ENCODE measurements at places on chromosomes 4 and X.

GRCh38 chr4:154425514-154425913 lies 66.1 kb downstream of the DCHS2 start:
- DNase-seq, result no peak

- no peak for DNase-seq
These were observed 700 bp downstream of the SLC26A1 start for GRCh38 chr4:992297-993110.

DNA sequence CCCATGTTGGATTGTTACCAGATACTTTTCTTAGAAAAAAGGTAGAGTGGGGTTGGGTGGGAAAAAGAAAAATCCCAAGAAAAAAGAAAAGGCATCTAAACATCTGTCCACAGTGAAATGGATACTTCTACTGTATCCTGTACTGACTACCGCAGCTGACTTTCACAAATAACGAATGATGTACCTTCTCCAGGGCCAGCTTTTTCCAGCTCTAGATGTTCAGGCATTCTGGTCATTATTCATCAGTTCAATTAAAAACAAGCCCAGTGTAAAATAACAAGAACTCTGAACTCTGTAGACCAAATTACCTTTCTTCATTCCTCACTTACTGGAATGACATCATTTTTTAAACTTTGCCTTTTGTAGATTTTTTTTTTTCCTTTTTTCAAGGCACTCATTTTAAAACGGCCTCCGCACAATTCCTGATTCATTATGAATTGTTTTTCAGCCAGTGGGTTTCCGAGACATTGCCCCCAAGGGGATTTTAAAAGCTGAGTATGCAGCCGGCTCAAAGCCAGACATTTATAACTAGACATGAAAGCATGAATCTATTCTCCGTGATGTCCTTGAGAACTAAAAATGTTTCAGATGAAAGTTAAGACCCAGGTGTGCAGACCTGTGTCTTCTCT lies 113.5 kb downstream of the PRKX start:
- no peak for DNase-seq

GRCh38 chr4:23934915-23935314 lies 45.1 kb upstream of the PPARGC1A start:
- no peak for DNase-seq

GRCh38 chr4:100168521-100168920 lies 21.7 kb downstream of the DDIT4L start:
- no peak for DNase-seq

DNA sequence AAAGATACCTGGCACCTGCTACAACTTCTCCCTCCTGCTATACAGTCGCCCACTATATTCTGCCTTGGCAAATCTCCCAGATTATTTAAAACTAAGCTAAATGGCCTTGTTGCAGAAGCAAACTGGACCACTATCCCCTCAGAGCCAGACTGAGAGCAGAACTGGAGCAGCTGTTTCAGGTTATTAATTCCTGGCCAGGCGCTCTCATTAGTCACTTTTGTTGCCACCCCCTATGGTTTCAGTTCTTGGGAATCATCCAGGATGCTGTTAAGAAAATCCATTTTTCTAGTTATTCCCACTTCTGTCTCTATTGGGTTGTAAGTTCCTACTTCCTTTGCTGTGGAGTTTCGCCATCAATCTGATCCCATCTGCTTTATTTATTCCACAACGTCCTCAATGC lies 30.1 kb downstream of the ADGRA3 start:
- no peak for DNase-seq

GRCh38 chr4:130349745-130350144 lies 1253.8 kb downstream of the C4orf33 start:
- no peak for DNase-seq

- no peak for DNase-seq
These were observed 120.9 kb downstream of the CHIC2 start for GRCh38 chr4:53943345-53944085.

DNA sequence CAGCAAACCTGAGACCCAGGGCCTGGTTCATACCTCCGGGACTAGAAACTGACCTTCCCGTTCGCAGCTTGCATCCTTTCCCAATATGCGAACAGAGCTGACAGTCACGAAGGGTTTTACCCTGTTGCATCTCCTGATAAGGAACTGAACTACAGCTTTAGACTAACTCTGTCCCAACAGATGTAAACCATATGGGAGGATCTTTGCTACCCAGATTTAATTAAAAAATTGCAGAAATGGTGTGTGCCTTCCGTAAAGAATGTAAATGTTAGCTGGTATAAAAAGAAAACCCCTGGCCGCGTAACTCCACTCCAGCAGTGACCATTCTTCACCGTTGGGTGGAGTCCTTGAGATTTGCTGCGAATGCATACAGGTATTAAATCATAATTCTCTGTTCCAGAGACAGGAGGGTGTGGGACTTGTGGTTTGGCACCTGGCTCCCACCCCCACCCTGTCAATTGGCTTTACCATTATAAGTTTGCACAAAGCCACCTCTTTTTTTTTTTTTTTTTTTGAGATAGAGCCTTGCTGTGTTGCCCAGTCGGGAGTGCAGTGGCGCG lies 40.6 kb upstream of the SORCS2 start:
- DNase-seq, result no peak

- no peak for DNase-seq
These were observed 46.9 kb upstream of the SLC25A4 start for GRCh38 chr4:185096032-185096653.

DNA sequence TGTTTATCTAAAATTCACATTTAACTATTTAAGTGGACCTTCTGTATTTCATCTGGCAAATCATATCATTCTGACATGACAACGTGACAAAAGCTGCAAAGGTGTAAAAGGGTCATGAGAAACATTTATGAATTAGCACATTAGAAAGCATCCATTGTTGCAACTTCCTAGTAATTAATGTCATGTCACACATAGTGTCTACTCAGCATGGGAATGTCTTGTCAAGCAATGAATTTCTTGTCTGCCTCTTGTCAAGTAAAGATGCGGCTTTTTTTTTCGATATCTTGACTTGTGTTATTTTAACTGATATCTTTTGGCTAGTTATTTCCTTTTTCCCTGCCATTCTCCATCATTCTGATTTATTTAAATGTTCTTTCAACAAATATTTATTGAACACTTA lies 463.5 kb upstream of the CXorf51B start:
- DNase-seq, result no peak

DNA sequence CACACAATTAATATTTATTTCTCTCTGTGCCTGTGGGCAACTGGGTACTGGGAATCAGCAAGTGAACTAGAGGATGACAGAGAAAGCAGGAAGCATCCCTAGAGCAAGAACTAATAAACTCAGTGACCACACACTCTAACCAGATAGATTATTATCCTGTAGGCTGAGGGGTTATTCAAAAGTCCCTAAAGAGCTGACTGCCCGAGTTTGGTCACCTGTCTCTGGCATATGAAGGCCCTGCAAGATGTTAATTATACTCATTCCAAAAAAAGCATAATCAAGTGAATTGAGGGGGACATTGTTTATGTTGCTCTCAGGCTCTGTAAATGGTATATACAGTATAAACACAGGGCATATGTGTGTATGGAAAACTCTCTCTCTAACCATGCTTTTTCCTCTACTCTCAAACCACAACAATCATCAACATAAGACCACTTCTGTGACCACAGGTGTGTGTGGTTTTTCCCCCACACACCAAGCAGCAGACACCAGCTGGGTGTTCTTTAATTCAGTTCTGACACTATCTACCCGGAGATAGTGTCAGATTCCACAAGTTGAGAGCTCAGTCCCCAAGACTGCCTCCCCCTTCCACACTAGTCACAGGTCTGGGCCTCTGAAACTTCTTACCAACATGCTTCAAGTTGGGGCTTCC lies 6.2 kb upstream of the HPSE start:
- no peak for DNase-seq

DNA sequence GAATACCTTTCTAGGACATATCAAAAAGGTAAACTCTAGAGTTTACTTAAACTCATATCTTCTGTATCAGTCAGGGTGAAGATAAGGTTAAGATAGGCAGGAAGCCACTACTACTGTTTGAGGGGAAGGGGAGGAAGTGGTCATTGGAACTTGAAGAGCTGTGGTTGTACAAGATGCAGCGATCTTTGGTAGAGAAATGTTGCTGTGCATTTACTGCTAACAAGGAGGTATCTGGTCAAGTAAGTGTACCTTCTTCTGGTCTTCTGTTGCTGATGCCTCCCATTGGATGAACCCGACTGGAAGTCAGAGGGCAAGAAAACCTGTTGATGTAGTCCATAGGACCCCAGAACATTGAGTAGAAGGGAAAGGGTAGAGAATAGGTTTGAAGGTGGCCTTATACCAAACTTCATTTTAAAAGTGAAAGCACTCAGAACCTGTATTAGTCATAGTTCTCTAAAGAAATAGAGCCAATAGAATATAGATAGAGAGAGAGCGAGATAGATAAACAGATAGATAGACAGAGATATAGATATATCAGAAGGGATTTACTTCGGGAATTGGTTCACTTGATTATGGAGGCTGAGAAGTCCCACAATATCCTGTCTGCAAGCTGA lies 47.9 kb upstream of the TSPAN5 start:
- no peak for DNase-seq

DNA sequence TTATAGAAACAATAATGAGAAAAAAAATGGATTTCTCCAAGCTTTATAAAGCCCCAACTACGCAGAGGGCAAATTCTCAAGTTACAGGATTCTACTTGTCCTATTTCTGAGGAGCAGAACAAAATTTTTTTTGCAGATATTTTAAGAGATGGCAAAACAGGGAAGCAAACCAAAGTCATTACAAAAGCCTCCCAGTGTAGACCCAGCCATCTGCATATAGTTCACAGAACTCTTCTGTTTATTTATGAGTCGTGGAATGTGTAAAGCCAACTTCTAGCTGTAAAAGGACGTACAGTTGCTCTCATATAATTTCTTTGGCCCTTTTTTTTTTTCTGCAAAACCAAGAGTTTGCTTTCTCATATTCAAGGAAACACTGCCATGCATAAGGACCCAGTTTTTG lies 120.4 kb downstream of the PCDH7 start:
- no peak for DNase-seq

- DNase-seq, result no peak
These were observed 39.6 kb downstream of the FNIP2 start for GRCh38 chr4:158808399-158808798.

GRCh38 chrX:46029777-46030176 lies 515.4 kb downstream of the ZNF674 start:
- DNase-seq, result no peak
